ENCODE measurements at places on chromosomes 13 and 19.

DNA sequence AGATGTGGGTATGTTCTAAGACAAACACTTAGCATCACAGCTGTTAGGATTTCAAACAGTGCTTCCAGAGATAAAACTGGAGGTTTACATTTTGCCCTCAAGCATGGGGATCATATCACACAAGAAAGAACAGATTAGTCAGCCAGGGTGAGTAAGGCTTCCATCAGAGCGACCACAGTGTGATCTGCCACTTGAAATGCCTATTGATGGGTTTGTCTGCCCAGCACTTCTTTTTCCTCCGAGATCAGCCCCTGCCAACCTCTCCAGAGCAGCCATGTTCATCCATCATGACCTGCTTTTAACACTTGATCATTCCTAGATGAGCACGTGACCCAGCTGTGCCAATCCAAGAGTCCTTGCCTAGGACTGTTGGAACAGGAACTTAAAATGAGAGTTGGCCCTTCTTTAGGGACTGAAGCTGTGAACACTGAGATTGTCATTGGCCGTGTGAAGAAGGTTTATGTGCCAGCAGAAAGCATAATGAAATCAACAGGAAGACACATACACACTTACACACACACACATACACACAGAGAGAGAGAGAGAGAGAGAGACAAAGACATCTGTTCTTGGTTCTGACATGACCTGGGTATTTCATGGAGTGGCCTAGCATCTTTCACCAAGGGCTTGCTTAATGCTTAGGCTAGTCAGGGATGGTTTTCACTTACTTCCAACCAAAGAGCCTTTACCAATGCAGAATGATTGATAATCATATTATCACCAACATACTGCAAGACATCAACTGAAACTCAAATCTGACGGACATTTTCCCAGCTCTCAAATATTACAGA is 5.2 kb upstream of the CEBPG start:
- DNase-seq, result no peak

DNA sequence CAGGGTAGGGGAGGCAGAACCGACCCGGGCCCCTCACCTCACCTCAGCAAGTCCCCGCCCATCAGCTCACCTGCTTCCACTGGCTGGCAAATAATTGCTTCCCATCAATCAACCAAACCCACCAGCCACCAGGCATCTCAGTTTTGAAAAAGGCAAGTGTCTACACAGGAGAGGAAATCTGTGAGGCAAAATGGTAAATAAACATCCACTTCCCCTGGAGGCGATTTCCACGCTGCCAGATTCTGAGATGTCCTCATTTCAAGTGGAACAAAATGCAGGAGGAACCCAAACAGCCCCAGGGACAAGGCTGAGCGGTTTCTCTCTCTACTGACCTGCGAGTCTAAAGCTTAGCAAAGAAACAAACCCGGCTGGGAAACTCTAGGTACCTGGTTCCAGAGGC is 117.5 kb downstream of the CRYL1 start:
- no peak for DNase-seq

GRCh38 chr13:91804724-91805123 is 406.3 kb downstream of the GPC5 start:
- no peak for DNase-seq

DNA sequence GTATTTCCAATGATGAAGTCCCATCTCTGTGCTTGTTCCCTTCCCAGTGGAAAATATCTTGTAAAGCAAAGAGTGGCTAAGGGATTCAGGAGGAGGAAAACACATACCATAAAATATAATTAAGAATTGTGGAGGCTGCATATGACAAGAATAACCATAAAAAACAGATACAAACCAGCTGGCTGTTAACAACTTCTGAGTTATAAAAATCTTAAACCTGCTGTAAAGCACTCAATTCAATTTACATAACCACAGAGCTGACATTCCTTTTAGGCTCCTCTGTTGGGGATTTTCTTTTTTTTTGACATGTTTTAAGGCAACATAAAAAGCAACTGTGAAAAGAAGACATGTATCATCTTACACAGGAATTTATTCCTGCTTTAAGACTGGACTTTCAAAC is 207.6 kb downstream of the DACH1 start:
- no peak for DNase-seq

DNA sequence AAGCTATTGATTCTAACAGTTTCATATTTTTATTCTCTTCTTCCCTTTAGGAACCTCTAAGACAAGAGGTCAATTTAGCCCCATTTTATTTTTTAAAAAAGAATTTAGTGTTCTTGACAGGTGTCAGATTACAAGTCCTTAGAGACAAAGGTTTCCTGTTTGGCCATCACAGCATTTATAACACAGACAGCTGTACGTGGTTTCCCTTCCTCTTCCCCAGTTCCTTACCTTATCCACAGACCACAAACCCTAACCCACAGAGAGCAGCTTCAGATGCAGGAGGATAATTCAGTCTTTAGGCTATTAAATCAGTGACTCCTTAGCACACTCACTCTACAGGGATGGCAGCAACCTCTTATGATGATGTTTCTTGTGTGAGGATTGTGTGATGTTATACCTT is 1210.1 kb downstream of the DIAPH3 start:
- no peak for DNase-seq

DNA sequence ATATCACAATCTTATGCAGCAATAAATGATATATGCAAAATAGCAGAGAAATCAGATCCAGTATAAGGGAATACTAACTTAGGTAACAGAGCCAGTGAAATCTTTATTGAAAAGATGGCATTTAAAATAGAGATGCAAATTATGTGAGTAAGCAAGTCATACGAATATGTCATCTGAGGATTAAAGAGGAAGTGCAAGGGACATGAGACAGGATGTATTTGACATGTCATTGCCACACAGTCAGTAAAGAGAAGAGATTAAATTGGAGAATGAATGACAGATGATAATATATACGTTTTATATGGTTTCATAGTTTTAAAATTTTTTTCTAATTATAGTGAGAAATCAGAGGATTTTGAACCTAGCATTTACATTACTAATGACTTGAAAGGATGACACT is 426.4 kb downstream of the SLITRK5 start:
- DNase-seq, result no peak

GRCh38 chr13:35832551-35832950 is 298.6 kb downstream of the DCLK1 start:
- DNase-seq, result no peak

DNA sequence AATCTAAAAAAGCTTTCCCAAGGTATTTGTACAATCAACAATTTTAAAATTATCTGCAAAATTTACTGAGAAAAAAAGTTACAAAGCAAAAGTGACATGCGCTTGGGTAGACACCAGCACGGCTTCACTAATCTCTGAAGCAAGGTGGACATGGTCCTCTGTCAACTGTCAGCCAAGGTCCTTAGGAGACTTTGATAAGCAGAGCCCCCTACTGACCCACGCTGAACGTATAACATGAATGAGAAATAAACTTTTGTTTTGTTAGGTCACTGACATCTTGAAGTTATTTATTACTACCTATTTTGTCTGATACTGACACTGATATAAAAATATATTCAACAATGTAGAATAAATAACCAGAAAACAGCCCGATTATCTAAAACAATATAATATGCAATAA is 100.7 kb upstream of the OBI1 start:
- DNase-seq, result no peak

- no peak for DNase-seq
Measured at GRCh38 chr19:14385492-14385891, 4.2 kb downstream of the ADGRE5 start.

GRCh38 chr19:28943651-28944050 is 269.3 kb downstream of the UQCRFS1 start:
- DNase-seq, result no peak

DNA sequence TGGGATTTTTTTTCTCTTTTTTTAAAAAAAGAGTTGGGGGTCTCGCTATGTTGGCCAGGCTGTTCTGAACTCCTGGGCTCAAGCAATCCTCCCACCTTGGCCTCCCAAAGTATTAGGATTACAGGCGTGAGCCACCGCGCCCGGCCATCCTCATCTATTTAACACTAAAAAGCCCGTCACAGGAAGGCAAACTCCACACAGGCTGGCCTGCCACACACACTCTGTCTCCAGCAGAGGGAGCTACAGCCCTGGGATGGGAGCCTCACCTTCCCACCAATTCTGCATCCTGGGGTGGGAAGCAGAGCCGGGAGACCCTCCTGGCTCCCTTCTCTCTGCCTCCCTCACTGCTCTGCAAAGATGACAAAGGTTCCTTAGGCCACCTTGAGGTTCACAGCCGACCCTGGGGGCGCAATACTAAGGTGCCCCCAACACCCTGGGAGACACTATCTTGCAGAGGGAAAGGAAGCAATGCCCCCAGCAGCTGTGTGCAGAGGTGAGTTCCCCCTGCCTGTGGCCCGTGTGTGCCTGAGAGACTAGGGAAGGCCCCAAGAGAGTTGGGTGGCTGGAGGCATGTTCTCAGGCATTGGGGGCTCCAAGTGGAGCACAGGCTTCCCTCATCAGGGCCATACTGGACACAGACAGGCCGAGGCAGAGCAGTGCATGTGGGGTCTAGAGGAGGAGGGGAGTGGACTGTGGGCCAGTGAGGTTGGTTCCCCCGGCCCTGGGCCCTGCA is 27.4 kb upstream of the TIMM44 start:
- DNase-seq, result no peak

GRCh38 chr19:58091251-58091995 is 6.6 kb downstream of the ZSCAN18 start:
- DNase-seq, result no peak

- DNase-seq, result no peak
Measured at GRCh38 chr19:47132194-47132852, 1.7 kb downstream of the SAE1 start.

- no peak for DNase-seq
Measured at GRCh38 chr19:23718802-23719201, 31.8 kb upstream of the ZNF675 start.

- DNase-seq, result peak; percentile 58
Measured at GRCh38 chr13:83752141-83752540, 130.1 kb downstream of the SLITRK1 start.

- DNase-seq, result no peak
Measured at GRCh38 chr19:55266840-55267239, 8.0 kb upstream of the PPP6R1 start.

DNA sequence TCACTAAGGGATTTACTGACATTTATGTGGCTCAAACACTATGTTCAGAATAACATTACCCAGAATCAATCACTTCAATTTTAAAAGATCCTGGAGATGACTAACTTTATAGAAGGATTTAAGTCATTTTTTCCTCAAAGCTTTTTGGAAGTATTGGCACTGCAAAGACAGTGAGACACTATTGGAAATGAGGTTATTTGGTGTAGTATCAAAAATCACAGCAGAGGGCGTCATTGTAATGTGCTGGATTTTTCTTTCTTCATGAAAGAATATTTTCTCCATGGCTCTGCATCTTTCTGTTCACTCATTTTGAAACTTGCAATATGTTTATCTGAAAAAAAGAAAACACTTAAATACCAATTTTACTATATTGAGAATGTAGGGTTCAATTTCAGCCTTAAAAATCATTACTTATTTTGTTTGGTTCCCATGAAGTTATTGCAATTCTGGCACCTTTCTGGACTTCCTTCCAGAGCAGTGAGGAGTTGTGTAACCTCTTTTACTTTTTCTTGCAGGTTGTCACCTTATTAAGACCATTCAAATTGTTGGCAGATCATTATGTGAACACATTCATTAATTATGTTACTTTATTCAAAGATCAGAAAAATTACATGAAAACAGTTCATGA is 3.7 kb upstream of the CSNK1A1L start:
- DNase-seq, result no peak

- DNase-seq, result no peak
Measured at GRCh38 chr19:4097501-4097900, 26.4 kb downstream of the MAP2K2 start.

- no peak for DNase-seq
Measured at GRCh38 chr19:47711652-47712242, 1.5 kb upstream of the EHD2 start.

DNA sequence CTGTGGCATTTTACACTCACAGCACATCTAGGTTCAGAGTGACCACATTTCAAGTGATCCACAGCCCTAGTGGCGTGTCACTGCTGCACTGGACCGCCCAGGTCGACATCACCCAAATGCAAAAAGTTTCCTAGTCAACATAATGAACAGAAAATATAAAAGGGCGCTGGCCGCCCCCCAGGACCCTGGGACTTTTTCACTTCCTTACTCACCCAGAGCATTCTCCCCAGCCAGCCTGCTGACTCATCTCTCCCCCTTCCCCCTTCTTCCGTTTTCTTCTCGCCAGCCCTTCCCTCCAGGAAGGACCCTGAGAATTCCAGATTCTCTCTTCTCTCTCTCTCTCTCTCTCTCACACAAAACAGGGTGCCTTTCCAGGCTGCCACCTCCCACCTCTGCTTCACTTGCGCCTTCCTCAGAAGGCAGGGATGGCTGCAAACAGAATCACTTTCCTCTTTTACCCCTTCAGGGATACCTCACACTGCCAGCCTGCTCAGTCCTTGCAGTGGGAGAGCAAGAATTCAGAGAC is 21.0 kb upstream of the GRWD1 start:
- DNase-seq, result no peak

DNA sequence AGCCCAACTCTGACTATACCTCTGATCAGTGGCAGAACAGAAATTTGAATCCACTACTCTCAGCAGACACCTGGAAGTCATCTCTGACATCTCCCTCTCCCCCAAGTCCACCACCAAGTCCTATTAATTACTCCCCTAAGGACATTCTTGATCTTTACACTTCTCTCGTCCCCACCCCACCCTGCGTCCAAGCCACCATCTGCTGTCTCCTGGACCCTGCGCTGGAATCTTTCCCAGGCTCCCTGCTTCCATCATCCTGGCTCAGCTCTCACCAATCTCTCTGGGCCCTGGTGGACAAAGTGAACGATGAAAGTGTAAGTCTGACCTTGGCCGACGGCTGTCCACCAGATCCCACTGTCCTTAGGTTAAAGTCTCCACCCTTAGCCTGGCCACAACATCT is 145.6 kb upstream of the GJB6 start:
- DNase-seq, result no peak

DNA sequence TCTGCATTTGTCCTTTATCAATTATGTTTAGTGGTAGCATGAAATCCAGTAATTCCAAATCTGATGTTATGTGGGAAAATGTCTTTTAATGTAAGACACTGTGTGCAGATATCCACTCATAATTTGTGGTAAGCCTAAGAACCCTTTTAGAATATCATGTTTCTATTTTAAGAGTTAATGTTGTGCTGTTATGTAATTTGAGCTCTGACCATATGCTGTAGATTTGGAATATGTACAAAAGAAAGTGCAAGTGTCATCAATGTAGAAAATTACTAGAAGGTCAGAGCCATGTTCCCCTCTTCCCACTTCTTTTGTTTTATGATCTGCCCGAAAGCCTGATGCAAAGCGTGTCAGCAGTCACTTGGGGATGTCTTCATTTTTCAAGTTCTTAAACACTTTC is 44.5 kb downstream of the SCEL start:
- DNase-seq, result no peak

- no peak for DNase-seq
Measured at GRCh38 chr19:14673088-14673487, 1.6 kb downstream of the ADGRE3 start.

Measured in fibroblast of skin of left biceps (primary cell).